ENCODE measurements at places on chromosomes 6 and 20.
A peak's percentile ranks its signal among the peaks of the same experiment; 100 is the strongest.

DNA sequence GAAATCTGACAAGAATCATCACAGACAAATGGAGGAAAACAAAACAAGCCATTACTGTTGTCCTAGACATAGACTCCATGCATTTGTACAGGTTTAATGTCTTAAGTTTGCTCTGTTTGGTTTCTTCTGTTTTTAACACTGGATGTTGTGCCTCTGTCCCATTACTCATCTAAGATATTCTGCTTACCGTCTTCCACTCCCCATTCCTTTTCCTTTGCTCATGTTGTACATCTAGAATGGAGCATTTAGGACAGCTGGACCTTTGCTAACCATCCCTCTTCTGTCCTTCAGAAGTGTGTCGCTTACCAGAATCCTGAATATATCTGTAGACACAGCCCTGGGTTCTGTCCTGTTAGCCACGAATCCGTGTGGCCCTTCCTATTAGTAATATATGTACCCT lies 35.2 kb downstream of the RAB22A start:
- no peak for DNase-seq

- DNase-seq: no peak
These were observed 30.1 kb downstream of the PYGB start for GRCh38 chr20:25277941-25278521.

DNA sequence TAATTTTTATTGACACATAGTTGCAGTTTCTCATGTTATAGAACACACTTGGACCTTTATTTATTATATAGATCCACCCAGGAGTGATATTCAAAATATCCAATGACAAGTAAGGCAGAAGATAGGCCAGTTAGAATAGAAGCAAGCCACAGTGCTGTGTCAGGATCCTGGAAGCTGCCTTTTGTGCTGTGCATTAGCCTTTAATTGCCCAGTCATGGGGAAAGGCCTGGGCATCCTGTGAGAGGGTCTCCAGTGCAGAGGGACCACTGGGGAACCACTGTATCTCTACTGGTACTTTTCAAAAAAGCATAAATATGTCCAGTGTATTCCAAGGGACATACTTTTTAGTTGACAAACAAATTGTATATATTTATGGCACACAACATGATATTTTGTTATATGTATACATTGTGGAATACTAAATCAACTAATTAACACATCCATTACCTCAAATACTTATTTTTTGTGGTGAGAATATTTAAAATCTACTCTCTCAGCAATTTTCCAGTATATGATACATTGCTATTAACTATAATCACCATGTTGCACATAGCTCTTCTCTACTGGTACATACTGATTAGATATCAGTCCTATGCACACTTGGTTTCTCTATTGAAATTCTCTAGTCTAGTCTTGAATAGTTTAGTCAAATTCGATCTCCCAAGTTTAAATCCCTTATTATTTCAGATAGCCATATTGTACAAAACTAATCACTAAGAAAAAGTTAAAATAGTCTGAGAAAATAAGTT lies 59.5 kb downstream of the CDC40 start:
- no peak for DNase-seq

- DNase-seq: no peak
These were observed 91.1 kb downstream of the MRPL14 start for GRCh38 chr6:44036196-44036595.

- no peak for DNase-seq
These were observed 1.3 kb upstream of the PTK6 start for GRCh38 chr20:63538204-63539091.

- DNase-seq: no peak
These were observed 89.6 kb downstream of the TMEM242 start for GRCh38 chr6:157233686-157234085.

- DNase-seq: no peak
These were observed 551.7 kb upstream of the GJE1 start for GRCh38 chr6:141580988-141581552.

GRCh38 chr20:13546497-13547131 lies 92.1 kb downstream of the TASP1 start:
- DNase-seq: peak; percentile 68

DNA sequence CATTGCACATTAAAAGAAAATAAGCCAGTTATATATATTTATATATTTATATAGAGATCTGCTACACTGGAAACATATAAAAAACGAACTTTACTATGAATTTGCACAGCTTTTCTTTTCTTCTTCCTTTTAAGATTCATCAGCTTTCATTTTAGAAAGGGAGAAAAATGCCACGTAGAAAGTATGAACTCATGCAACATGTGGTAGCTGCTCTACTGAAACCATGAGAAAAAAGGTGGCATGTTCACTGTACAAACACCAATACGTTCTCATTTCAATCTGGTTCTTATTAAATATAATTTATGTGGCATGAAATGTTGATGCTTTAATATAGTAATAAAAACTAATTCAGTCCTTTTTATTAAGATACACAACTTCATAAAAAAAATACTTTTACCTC lies 68.8 kb upstream of the THEMIS start:
- peak; percentile 27 for DNase-seq

- DNase-seq: peak; percentile 11
These were observed 72.1 kb downstream of the RSPO3 start for GRCh38 chr6:127190552-127190951.

- DNase-seq: no peak
These were observed 24.8 kb upstream of the MLIP start for GRCh38 chr6:54086439-54086838.

- peak; percentile 76 for DNase-seq
These were observed 224.8 kb upstream of the MARCKS start for GRCh38 chr6:113632220-113632864.

DNA sequence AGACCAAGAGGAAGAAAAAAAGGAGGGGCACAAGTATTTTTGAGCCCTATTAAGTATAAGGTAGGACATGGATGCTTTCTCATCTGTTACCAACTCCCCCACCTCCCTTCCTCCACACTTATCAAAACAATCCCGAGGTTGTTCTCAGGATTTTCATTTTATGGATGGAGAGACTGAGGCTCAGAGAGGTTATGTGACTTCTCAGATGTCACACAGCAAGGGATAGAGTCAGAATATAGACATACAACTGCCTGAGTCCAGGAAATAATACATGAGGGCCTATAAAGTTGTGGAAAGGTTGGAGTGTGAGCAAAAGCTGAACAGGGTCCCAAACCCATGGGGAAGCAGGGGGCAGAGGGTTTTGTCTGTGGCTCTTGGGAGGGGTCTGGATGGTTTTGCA lies 19.3 kb downstream of the KCNK17 start:
- DNase-seq: no peak

GRCh38 chr20:61118429-61119224 lies 133.4 kb upstream of the CDH4 start:
- DNase-seq: no peak

DNA sequence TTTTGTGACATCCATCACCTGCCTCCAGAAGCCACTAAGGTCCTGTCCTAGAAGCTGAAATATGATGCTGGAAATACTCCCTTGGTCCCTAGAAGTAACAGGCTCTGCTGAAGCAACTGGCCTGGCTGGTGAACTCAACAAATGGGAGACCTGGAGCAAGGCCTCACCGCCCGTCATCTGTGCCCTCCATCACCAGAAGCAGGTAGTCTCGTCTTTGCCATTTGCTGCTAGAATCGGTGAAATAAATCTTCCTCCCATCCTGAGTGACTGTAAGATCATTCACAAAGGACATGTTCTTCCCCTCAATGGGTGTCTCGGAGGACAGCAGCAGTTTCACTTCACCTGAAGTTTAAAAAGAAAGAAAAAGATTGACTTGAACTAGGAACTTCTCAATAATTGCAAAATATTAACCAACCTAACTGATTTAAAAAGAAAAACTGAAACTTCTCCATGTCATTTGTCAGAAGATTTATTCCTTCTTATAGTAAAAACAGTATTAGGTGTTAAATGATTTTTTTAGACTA lies 21.0 kb downstream of the CST7 start:
- no peak for DNase-seq

Measured in activated CD4-positive, alpha-beta T cell treated with anti-CD3 and anti-CD28 coated beads, Interleukin-2, Interleukin-4, amounts not matched to agents 100 ng/mL and 50 ng/mL, durations not matched to agents 16 hours and 8 hours (primary cell).